ENCODE measurements at places on chromosomes 13 and 19.
A peak's percentile ranks its signal among the peaks of the same experiment; 100 is the strongest.

DNA sequence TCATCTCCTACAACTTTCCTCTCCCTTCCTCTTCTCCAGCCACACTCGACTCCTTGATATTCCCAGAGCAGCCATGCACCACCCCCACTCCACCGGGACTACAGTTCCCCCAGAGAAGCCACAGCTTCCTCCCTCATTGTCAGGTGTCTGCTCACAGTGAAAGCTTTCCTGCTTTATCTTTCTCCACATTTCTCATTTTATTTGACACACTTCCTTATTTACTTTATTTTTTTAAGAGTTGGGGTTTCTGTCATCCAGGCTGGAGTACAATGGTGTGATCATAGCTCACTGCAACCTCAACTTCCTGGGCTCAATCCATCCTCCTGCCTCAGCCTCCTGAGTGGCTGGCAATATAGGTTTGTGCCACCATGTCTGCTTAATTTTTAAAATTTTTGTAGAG lies 464.6 kb downstream of the MYO16 start:
- no peak for DNase-seq

- peak; percentile 52 for DNase-seq
Measured at GRCh38 chr13:33610438-33611120, 207.4 kb upstream of the RFC3 start.

- DNase-seq = no peak
Measured at GRCh38 chr13:79481685-79482052, 714 bp downstream of the NDFIP2 start.

DNA sequence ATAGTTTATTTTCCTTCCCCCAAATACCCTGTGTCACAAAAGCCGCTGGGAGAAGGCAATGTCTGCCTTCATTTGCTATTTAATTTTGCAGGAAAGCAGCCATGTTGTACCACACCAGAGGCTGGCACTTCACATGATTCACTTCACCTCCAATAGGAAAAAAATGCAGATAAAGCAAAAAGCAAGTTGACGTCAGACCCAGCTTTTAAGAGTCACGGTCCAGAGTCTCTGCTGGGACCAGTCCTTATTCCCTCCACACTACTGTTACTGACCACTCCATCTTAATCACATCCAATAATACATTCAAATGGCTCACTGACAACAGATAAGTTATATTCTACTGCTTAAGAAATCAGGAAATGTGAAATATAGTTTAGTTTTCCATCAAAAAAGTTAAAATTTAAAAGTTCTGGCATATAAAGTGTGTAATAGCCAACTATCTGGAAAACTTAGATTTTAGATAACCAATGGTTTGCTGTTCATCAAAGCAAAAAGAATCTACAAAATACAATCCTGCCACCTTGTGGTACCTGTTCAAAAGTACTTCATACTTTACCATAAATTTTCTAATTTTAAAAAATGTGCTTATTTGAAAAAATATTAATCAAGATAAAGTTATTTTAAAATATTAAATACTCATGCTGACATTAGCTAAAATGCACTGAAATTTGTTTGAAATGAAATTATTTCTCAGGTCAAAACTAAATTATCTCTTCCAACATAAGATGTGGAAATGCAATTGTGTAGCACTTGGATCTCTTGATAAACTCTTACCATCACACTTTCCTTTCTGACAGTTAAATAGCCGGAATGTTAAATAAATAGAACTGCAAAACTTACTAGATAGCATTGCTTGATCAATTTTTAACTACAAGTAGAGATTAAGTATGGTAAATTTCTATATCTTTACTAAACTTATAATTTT lies 97.3 kb downstream of the SERP2 start:
- DNase-seq = no peak

GRCh38 chr13:21118180-21118579 lies 56.8 kb upstream of the LATS2 start:
- DNase-seq = no peak

GRCh38 chr13:91228108-91228507 lies 119.4 kb upstream of the MIR17HG start:
- no peak for DNase-seq

GRCh38 chr19:50340331-50340730 lies 11.2 kb upstream of the KCNC3 start:
- DNase-seq = no peak

- DNase-seq = no peak
Measured at GRCh38 chr19:14395710-14396336, 14.6 kb downstream of the ADGRE5 start.

GRCh38 chr19:18021121-18021755 lies 13.3 kb downstream of the ARRDC2 start:
- peak; percentile 88 for DNase-seq

GRCh38 chr19:29337029-29337428 lies 124.1 kb upstream of the UQCRFS1 start:
- DNase-seq = no peak

- no peak for DNase-seq
Measured at GRCh38 chr13:27259831-27260230, 8.5 kb downstream of the RPL21 start.

DNA sequence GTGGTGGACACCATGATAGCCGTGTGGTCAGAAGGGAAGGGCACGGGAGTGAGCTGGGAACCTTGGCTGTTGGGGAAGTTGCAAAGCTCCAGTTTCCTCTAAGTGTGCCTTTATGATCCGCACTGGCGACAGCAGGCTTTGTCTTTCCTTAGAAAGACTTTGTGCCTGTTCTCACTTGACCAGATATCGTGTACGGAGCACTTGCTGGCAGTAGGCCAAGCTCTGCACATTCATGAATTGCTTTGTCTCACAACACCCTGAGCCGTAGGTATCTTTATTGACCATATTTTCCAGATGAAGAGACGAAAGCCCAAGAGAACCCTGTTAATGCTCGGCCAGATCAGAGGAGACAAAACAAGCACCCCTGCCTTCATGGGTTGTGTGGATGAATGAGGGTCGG lies 15.1 kb downstream of the CUL4A start:
- no peak for DNase-seq

- DNase-seq = peak; percentile 65
Measured at GRCh38 chr19:55642153-55643002, 1.1 kb upstream of the ZNF581 start.

- no peak for DNase-seq
Measured at GRCh38 chr13:111611651-111612050, 291.2 kb downstream of the TEX29 start.

GRCh38 chr13:88314496-88314895 lies 643.3 kb downstream of the SLITRK5 start:
- no peak for DNase-seq

DNA sequence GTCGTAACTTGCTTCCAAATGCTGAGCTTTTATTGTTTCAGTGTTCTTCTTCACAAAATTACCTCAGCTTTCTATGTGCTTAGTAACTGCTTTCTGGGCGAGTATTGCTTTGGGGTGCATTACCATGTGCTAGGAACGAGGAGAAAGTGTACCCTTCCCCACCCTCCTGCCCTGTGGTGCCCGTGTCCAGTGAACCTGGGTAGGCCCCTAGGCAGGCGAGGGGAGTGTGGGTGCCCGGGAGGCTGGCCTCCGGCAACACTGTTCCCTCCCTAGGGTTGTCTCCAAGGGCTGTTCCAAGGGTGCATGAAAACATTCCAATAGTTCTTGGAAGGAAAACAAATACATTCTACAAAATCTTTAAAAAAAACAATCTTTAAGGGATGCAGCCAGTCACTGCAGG lies 216.5 kb upstream of the SOX1 start:
- no peak for DNase-seq

- DNase-seq = no peak
Measured at GRCh38 chr19:944663-945241, 18.9 kb downstream of the ARID3A start.

Measured in lower lobe of right lung (tissue), 2 donors.